ENCODE measurements at places on chromosomes 12 and 14.

- DNase-seq, result no peak
These were observed 553.0 kb downstream of the SLC16A7 start for GRCh38 chr12:60148831-60149230.

- DNase-seq, result no peak
These were observed 557.4 kb downstream of the FLRT2 start for GRCh38 chr14:86087377-86087776.

DNA sequence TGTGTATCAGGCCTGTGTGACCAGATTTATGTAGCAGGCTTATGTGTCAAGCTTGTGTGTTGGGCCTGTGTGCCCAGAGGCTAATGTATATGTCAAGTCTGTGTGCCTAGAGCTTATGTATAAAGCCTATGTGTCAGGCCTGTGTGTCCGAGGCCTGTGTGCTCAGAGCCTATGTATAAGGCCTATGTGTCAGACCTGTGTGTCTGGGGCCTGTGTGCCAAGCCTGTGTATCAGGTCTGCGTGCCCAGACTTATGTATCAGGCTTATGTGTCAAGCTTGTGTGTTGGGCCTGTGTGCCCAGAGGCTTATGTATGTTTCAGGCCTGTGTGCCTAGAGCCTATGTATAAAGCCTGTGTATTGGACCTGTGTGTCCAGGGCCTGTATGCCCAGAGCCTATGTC, 249.3 kb upstream of the AVPR1A start:
- DNase-seq, result no peak

DNA sequence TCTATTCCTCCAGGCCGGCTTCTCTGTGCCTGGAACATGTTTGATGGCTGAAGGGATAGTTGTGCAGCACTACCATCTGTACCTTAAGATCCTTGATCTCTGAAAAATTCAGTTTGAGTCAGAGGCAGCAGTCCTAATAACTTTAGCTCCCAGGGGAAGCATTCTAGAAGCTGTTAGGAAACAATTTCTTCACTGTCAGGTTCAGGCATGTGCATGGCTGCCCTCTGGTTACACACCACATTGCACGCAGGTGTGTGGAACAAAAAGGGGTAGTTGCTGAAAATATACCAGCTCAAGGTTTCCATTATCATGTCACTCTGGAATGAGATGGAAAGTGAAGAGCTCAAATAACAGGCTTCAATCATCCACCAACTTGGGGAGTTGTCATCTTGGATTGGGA, 80.1 kb downstream of the CHST11 start:
- no peak for DNase-seq

DNA sequence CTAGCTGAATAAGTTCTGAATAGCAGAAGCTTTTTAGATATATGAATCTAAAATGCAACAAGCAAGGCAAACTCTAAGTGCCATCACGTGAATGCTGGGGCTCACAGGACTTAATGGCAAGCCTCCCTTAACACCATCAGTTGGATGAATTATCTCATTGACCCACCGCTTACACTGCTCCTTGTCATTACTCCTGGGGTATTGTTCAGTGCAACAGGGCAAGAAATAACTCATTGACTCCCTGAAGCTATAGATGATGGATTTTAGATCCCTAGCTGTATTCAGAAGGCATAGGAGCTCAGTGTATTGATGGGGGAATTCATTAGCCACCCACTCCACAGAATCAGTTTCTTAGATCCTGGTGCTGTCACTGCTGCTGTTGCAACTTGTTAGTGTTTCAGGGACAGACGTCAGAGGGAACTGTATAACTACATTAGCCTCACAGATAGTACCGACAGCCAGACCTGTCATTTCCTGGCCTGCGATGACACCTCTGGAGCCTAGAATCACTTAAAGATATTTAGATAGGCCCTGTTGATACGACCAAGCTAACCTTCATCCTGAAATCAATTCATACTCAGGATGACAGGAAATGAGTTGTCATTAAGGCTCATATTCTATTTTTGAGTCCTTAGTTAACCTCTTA, 735.3 kb downstream of the DIO2 start:
- no peak for DNase-seq

GRCh38 chr14:104939666-104940410, 15.2 kb downstream of the PLD4 start:
- DNase-seq, result no peak
